Stimulated activated CD8-positive, alpha-beta memory T cell treated with anti-CD3 and anti-CD28 coated beads, Interleukin-4, amount 100 ng/mL, for 1 hour (primary cell): ENCODE measurements at places on chromosomes 4 and X.

DNA sequence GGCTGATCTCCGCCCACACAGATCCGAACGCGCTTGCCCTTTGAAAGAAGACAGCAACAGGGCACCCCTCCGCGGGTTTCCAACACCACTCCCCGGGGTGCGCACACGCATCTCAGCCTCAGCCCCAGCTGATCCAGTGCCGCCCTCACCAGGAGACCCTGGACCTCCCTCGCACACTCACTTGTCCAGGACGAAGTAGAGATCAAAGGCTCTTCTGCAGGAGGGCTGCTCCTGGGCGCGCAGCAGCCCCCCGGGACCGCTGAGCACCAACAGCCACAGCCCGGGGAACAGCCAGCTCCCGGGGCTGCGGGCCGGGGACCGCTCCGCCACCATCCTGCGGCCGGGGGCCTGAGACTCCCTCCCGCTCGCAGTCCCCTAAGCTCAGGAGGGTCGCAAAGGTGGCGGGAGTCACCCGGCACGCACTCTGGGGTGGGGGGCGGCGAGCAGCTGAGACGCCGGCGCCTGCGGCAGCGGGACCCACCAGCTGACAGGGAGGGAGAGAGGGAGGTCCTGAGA lies 743 bp downstream of the ANTXR2 start:
- DNase-seq: peak; percentile 14

DNA sequence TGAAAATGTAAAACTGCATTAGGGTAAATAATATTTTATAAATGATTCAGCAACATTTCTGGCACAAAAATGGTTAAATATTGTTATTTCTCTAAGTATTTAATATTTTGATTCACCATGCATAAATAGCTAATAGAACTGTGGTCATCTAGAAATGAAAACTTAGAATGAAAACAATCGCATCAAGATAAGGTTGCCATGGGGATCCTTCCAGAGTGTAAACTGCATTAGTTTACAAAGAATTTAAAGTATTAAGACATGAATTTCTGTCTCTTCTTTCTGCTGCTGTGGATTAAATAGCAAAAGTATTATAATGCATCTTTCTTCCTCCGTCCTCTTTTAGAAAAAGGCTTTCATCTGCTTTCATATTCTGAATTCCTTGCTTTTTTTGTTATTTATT lies 1064.6 kb upstream of the SLIT2 start:
- no peak for DNase-seq

- DNase-seq: no peak
Observed at GRCh38 chrX:139924069-139924695, 8.7 kb downstream of the ATP11C start.

- DNase-seq: no peak
Observed at GRCh38 chr4:113094331-113094730, 44.9 kb downstream of the ANK2 start.

- peak; percentile 56 for DNase-seq
Observed at GRCh38 chr4:184825896-184826690, at the start of gene ACSL1. TSS of gene ACSL1 (minus strand) at chr4:184825968. CDS start at chr4:184803514, 22,454 bp downstream.

- DNase-seq: no peak
Observed at GRCh38 chrX:2682565-2683177, 8.4 kb upstream of the CD99 start.

DNA sequence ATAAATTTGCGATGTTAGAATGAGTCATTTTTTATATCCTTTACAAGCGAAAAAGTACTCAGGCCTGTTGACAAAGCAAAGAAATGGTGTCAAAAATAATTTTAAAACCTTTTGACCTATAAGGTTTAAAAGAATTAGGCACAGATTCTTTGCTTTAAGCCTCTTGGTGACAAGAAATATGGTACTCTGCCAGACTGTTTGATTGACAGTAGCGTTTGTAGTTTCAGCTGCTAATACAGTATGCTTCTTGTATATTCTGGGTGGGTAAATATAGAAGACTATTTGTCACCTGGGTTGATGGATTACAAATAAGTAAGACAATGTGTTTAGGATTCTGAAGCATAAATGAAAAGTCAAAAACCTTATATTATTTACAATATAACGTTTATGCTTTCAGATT lies 193.1 kb upstream of the PITX2 start:
- no peak for DNase-seq

- DNase-seq: no peak
Observed at GRCh38 chr4:63169836-63170235, 1239.4 kb downstream of the TECRL start.

GRCh38 chr4:24802648-24803047 lies 7.3 kb downstream of the SOD3 start:
- DNase-seq: no peak

DNA sequence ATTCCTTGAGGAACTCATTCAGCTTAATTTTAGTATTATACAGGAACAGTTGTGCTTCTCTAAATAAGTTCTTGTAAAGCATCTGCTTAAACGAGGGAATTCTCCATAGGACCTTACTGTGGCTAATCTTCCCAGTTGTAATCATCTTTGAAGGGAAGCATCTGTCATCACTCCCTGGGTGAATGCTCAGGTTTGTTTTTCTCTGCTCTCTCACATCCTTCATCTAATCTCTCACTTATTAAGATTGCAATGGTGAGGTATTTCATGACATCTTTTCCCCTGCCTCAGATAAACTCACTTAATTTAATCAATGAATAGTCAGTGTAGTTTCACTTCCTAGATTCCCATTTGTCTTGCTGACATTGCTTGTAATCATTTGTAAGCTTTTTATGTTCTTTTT lies 121.8 kb upstream of the ADAMTS3 start:
- DNase-seq: no peak

- DNase-seq: no peak
Observed at GRCh38 chr4:79249881-79250503, 75.9 kb downstream of the NAA11 start.

GRCh38 chr4:188552741-188553275 lies 413.6 kb downstream of the TRIML1 start:
- no peak for DNase-seq

- no peak for DNase-seq
Observed at GRCh38 chr4:104868958-104869357, 277.7 kb upstream of the TET2 start.

DNA sequence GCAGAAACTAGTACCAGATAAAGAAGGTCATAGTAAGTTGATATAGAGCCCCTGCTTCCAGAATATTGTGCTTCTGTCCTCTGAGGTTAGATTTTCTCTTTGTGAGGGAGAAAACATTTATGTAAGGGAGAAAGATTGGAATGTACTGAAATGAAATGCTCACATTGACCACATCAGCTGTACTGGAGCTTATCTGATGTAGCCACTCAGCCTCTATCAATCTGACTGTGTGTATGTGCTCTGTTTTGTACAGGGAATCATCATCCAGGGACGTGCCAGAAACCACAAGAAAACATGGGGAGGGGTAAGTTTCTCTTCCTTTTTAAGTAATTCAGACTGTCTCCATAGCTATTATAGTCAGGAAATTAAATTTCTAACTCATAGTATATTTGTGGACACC lies 56.8 kb downstream of the PRRG1 start:
- no peak for DNase-seq

DNA sequence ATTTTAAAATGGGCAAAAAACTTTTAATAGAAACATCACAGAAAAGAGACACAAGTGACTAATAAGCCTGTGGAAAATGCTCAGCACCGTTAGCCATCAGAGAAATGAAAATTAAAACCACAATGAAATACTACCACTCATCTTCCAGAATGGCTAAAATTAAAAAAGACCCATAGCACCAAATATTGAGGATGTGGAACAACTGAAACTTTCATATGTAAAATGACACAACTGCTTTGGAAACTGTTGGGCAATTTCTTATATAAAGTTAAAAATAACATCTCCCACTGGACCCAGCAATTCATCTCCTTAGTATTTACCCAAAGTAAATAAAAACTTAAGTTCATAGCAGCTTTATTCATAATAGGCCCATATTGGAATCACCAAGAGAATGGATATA lies 94.2 kb downstream of the TENM3 start:
- no peak for DNase-seq

- no peak for DNase-seq
Observed at GRCh38 chr4:87982036-87982435, 6.5 kb downstream of the SPP1 start.

- no peak for DNase-seq
Observed at GRCh38 chr4:174708381-174708780, 120.7 kb downstream of the GLRA3 start.

- no peak for DNase-seq
Observed at GRCh38 chr4:41572516-41572915, 34.6 kb downstream of the LIMCH1 start.

GRCh38 chr4:185343726-185344581 lies 51.8 kb downstream of the LRP2BP start:
- no peak for DNase-seq

- DNase-seq: no peak
Observed at GRCh38 chrX:154597221-154597620, 12.3 kb downstream of the CTAG1A start.

GRCh38 chr4:68272380-68272779 lies 26.9 kb upstream of the TMPRSS11B start:
- no peak for DNase-seq

GRCh38 chr4:178356725-178357124 lies 914.5 kb upstream of the AGA start:
- DNase-seq: no peak

- DNase-seq: no peak
Observed at GRCh38 chr4:127018381-127018780, 614.4 kb upstream of the INTU start.

DNA sequence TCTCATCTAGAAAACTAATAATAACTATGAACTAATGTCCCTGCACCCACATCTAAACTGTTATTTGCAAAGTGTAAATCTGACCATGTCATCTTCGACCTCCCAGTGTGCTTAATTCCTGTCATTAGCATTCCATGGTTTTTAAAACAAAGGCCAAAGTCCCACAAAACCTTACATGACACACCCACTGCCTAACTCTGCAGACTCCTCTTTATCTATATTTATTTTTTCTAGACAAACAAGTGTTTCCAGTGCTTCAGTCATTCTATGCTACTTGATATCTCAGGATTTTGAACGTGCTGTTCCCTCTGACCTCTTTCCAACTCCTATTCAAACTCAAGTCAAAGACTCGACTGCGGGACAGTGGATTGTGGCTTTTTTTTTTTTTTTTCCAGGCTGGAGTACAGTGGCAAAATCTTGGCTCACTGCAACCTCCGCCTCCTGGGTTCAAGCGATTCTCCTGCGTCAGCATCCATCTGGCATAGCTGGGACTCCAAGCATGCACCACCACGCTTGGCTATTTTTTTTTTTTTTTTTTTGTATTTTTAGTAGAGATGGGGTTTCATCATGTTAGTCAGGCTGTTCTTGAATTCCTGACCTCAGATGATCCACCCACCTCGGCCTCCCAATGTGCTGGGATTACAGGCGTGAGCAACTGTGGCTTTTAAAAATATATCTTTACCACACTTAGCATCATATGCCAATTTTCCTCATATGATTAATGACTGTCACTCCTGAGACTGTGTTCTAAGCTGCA lies 1511.0 kb downstream of the ARAP2 start:
- no peak for DNase-seq

GRCh38 chr4:4412641-4413372 lies 25.9 kb downstream of the NSG1 start:
- no peak for DNase-seq

DNA sequence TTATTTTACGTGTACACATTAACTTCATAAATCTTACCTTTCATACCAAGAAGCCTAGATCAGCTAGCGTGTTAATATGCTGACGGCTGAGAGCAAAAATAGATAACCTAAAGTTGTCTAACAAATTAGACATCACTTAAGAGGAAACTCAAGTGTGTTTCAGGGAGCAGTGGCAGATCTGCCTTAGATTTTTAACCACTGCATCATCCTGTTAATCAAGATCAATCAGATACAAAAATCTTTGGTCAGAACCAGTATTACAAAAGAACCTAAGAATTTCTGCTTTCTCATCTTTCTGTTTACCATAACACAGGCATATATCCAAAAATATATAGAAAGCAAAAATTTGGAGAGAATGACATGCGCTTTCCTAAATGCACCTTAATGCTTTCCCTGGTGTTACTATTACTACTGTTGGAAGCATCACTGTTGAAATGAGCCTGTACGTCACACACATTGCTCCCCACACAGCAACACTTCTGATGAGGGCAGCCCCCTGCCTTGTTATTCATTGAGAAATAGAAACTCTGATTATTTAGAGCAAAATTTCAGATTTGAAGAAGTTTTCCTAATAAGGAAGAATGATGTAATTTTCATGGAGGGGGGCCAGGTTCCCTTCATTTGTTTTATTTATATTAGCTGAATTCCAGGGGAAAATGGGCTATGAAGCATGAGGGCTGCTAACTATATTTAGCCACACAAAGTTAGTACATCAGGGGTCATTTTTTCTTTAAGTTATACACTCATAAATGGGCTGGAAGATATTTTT lies 152.3 kb downstream of the CBR4 start:
- no peak for DNase-seq

DNA sequence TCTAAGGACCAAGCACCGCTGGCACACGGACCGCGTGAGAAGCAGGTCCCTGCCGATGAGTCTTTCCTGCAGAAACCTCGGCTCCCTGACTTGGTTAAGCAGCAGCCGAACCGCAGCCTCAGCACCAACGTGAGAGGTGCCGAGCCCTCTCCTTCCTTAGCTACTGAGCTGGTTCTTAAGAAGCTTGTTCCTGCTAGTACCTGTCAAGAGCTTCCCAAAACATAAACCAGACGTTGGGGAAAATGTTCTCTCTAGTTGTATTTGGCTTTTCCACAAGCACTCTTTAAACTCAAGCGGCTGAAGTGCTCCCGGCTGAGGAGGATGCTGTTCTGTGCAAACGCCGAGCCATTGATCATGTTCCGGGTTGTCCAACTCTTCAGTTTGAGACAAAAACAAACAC lies 29.3 kb upstream of the TLR3 start:
- DNase-seq: no peak

GRCh38 chr4:68589790-68590189 lies 13.7 kb upstream of the UGT2B17 start:
- DNase-seq: no peak

GRCh38 chr4:80781431-80781830 lies 249.1 kb upstream of the BMP3 start:
- DNase-seq: no peak

DNA sequence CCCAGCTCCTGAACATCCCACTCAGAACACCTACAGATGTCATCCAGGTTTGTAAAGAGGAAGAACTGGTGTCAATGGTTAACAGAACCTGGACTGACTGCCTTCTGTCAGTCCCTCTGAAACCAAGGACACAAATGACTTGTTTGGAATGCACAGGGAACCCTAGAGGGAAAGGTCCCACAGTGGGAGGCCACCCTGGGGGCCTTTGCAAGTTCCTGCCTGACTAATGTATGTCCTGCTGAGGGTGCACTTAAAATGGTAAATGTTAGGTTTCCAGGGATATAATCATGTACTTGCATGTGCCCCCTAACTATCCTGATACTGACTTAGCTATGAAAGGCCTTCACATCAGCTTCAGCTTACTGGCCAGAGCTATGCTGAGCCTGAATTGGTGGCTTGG lies 15.0 kb upstream of the XAGE2 start:
- DNase-seq: no peak

GRCh38 chrX:506341-506740 lies 119.6 kb upstream of the PPP2R3B start:
- no peak for DNase-seq

DNA sequence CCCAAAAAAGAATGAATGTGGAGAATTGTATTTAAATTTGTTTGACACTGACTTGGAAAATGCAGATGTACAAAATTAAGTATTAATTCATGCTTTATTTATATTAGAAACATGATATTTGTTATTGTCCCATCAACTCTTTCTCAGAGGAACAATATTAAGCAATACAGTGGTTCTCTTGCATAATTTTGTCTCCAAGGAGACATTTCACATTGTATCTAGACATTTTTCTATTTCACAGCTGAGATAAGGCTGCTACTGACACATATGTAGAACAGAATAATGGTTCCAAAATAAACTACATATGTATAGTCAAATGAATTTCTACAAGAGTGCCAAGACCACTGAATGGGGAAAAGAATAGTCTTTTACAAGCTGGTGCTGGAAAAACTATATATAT lies 427.9 kb upstream of the SPANXN1 start:
- no peak for DNase-seq
